Stimulated activated CD4-positive, alpha-beta T cell treated with anti-CD3 and anti-CD28 coated beads, Interleukin-4, amount 100 ng/mL, for 48 hours (primary cell): ENCODE measurements at places on chromosomes 3 and 15.

DNA sequence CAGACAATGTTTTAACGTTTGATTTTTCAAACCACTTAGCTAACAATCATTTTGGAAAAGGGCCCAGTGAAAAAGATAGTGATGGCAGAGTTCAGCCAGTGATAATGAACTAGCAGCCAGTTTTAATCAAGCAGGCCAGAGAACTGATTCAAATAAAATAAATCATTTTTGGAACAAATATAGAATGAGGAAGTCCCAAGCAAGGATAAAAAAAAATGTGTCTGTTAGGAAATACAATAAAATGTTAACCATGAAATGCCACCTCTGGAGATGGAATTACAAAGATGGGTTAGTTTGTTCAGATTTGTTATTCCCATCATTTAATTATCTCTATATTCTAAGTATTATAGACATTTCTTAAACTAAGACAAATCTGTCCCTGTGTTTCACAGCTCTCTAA is 1.1 kb downstream of the HERC1 start:
- no peak for DNase-seq

DNA sequence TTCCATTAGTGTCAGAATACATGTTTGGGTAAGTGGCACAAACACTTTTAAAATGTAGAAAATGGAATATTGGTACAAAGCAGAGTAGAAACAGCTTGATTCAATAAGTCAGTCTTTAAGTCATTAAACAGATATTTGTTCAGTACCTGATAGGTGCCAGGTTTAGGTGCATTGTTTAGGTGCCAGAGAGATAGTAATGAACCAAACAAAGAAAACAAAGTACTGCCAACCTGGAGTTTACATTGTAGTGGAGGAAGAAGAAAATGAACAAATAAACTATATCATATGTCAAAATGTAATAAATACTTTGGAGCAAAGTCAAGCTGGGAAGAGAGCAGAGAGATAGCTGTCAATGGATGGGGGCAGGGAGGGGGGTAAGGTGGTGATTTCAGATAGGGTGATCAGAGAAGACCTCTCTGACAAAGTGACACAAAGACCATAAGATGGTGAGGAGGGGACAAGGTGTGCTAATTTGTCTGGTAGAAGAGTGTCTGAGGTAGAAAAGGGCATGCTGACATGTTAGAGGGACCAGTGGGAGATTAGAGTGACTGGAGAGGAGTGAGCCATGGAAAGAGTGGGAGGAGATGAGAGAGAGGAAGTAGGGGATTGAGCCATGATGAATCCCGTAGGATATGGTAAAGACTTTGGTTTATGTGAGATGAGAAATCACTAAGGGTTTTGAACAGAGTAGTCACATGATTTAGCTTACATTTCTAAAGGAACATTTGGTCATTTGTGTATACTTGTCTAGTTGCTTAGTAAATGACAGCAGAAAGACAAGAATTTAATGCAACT is 128.2 kb downstream of the UBE2E2 start:
- no peak for DNase-seq

DNA sequence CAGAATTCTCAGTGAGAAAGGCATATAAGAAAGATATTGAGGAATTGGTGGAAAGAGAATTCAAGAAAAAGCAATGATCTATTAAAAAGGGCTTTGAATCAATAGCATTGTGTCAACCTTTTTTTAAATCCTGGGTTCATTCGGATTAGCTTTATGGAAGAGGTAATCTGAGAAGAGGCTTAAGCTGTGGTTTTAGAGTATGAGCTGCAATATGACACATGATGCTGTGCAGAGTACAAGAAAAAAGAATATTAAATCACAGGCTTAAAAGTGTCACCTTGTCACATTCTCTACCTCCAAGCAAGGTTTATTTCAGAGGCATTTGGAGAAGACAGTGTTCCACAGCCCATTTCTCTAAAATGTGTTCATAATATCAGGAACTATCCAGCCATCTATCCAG is 128.9 kb downstream of the RTP4 start:
- DNase-seq, result no peak

GRCh38 chr3:14209581-14210289 is 31.1 kb downstream of the LSM3 start:
- no peak for DNase-seq

GRCh38 chr15:59555696-59556095 is 55.9 kb upstream of the GCNT3 start:
- DNase-seq, result no peak

DNA sequence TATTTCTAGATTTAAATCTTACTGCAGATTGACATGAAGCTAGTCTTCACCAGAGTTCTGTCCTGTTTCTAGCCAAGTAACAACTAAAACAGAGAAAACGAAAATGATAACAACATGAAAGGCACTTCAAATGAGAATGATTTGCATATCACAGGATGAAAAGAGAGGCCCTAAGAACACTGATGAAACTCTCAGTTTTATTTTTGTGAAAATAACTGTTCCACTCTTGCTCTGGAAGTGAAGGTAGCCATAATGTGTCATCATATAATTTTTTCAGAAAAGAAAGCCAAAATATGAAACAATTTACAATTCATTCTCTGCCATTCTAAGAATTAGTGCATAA is 274.4 kb downstream of the ADAMTSL3 start:
- no peak for DNase-seq

- DNase-seq, result no peak
Observed at GRCh38 chr3:127209840-127210653, 17.1 kb downstream of the PRR23E start.

DNA sequence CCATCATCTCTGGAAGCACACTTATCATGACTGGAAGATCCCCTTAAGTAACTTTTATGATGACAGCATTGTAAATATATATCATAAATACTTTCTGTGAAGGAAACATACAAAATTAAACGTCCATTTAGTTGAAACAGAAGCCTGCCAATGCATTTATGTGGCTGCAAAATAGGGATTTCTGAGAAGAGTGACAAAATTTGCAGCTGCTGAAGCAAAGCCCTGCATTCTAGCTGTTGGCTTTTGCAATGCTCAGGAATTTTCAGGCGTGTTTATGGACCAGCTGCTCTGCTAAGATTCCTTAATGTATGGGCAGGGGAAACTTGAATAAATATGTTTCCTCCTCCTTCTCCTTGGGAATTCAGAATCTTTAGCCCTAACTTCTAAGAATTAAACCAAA is 137.3 kb downstream of the CACNA2D3 start:
- no peak for DNase-seq

GRCh38 chr3:127448671-127449070 is 141.9 kb downstream of the TPRA1 start:
- no peak for DNase-seq

DNA sequence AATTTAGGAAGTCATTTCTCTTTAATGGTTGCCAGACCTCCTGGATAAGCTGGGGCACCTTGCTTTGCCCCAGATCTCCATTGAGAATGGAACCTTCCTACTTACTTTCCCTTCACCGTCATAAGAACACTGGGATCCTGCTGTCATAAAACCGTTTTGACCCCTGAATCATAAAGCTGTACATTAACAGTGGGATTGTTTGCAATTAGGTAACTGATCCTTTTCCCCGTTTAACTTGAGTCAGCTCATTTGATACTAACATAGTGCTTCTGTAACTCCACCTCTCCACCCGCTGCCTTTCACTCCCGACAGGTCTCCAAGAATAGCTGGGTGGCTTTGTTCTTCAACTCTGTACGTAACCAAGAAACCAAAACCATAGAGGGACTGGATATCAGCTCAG is 308.2 kb upstream of the WNT5A start:
- no peak for DNase-seq

- no peak for DNase-seq
Observed at GRCh38 chr15:47725051-47725450, 7.7 kb downstream of the SEMA6D start.

DNA sequence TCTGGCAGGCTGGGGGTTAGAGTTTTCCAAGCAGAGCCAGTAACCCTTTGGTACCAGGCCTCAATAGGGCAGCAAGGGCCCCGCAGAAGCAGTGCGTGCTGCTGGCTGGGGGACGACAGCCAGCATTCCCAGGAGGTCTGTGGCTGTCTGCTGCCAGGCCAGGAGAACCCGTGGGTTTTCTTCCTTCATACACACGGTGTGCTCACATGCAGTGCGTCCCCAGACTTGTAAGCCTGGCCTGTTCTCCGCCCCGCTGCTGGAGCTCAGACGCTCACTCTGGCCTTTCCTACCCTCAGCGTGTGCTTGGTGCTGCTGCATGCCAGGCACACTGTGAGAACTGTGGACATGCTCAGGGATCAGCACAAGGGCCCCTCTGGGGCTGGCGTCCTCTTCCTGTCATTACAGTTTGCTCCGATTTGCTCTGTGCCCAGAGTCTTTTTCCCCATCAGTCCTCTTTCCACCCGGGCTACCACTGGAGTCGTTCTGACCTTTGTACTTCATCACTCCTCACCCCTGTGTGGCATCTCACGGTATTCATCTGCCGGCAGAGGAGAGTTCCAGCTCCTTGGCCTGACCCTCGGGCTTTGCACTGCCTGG is 149.5 kb downstream of the DNAJB8 start:
- no peak for DNase-seq

DNA sequence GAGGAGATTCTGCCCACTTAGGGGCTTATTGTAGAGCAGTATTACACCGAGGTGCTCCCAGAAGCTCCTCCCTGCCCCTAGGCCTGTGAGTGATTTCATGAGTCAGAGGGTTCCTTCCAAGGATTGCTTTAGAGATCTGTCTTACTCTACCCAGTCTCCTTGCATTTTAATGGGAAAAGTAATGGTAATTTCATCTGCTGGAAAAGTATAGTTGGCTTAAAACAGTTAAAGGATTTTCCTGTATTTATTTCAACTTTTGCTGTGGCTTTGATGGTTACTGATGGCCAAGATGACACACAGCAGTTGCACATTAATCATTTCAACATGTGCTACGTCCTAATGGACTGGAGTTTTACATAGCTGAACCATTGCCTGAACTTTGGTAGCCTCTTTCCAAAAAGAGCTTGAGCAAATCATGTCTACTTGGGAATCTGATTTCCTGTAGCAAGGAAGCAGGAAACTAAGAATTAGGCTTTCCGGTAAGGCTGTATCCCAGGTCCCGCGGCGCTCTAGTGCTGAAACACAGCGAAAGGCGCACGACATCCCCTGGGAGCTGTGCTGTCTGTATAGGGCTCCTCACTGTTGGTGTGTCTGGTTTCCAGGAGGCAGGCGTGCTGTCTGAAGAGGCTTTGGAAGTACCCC is 9.2 kb upstream of the PGPEP1L start:
- DNase-seq, result no peak

DNA sequence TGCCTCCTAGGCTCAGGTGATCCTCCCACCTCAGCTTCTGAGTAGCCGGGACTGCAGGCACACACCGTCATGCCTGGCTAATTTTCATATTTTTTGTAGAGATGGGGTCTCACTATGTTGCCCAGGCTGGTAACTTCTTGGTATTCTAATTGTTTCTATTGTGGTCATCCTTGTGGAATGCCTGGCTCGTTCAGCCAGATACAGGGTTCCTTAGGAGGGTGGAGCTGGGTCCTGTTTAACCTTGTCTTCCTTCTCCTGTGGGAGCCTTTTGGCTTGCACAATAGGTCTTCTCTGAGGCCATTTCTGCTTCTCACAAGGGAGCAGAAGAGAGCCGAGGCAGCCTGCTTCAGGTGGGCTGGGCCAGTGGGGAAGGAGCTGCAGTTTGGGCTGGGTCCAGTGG is 15.7 kb downstream of the PLEKHO2 start:
- no peak for DNase-seq

GRCh38 chr15:101500865-101501551 is 11.5 kb upstream of the PCSK6 start:
- no peak for DNase-seq

- no peak for DNase-seq
Observed at GRCh38 chr3:15409239-15409638, 18.1 kb downstream of the METTL6 start.

- DNase-seq, result no peak
Observed at GRCh38 chr3:154662851-154663250, 232.9 kb upstream of the GPR149 start.

GRCh38 chr3:142568393-142569017 is 10.0 kb downstream of the ATR start:
- no peak for DNase-seq

DNA sequence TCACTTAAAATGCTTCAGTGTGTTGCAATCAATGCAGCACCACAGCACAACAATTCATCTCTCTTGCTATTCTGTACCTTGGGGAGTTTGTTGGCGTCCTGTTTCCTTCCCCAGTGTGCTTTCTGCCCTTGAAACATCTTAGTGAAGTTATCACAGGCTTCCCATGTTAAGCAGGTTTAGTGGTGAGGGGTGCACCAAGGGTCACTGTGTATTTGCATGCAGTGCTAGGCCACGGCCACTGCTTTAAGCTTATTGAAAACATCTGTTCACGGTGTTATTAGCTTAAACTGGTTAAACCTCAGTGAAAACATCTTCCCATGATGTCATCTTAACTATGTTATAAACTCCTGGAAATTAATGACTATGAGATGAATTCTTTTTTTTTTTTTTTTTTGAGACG is 217.3 kb upstream of the GOLIM4 start:
- DNase-seq, result no peak

DNA sequence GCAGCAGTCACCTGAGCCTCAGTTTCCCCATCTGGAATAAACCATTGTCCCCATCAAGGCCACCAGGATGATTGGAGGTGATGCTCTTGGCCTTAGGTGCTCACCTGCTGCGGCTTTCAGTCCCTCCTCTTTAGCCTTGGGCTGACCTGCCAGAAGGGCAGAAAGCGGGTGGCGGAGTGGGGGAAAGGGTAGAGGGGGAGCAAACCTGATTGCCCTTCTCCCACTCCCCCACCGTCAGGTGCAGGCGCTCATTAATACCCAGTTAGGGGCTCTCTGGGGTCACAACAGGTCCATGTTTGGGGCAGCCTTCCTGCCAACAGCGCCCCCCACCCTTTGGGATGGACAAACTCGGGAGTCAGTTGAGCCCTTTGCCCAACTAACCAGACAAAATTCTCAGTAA is 50.5 kb downstream of the GRIP2 start:
- DNase-seq, result no peak

DNA sequence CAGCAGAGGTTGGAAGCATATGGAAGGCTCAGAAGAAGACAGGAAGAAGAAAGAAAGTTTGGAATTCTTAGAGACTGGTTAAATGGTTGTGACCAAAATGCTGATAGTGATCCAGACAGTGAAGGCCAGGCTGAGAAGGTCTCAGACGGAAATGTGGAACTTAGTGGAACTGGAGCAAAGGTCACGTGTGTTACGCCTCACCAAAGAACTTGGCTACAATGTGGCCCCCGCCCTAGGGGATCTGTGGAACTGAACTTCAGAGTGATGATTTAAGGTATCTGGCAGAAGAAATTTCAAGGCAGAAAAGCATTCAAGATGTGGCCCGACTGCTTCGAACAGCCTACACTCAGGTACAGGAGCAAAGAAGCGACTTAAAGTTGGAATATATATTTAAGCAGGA is 83.1 kb downstream of the MYO5A start:
- no peak for DNase-seq

GRCh38 chr3:169657351-169658124 is 6.0 kb downstream of the MECOM start:
- DNase-seq, result no peak

DNA sequence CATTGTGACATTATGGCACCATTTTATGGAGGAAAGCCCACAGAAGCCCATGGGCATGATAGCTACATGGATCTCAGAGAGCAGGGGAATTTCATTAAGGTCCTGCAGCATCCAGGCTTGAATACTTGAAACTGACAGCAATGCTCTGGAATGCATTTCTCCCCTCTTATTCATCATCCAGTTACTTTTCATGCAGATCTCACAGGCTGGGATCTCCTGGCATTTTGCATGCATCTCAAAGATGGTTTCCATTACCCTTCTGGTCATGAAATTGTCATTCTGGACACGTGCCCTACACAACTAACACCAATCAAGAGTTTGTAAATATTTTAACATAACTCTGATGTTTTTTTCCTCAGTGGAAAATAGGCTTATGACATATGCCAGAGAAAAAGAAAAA is 32.4 kb downstream of the VGLL3 start:
- no peak for DNase-seq

GRCh38 chr3:25097023-25097422 is 331.0 kb upstream of the RARB start:
- DNase-seq, result no peak
